ENCODE measurements at places on chromosomes 7 and 10. TPM values are rescaled to one million over a fixed set of nuclear protein-coding genes. Genes with fewer than 3 reads are reported as not detected.

DNA sequence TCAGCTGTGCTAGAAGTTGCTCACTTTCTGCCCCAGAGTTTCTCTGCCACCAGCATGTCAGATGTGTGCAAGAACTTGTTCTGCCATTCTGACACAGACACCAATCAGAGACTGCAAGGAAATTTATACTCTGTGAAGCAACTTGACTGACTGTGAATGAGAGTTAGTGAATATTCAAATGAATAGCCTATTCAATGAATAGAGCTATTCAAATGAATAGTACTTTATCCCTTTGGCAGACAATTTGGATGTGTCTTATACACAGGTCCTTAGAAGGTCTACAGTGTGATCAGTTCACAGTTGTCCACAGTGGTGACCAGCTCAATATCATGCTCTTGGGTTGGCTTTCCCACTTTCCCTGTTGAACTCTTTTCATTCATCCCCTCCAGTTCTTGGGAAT lies 138.1 kb downstream of the MACC1 start:
- no peak for DNase-seq

- no peak for DNase-seq
These were observed 158.9 kb upstream of the SP4 start for GRCh38 chr7:21269021-21269420.

GRCh38 chr7:21642422-21642821 lies 99.6 kb downstream of the DNAH11 start:
- no peak for DNase-seq

- DNase-seq: no peak
These were observed 32.4 kb downstream of the NKX2-3 start for GRCh38 chr10:99565166-99565565.

The RSPH10B2 gene
- not detected for total RNA-seq

Data from hepatocyte (in vitro differentiated cells).